ENCODE measurements at places on chromosomes 2 and 18. TPM values are rescaled to one million over a fixed set of nuclear protein-coding genes. Genes with fewer than 3 reads are reported as not detected.

- DNase-seq = no peak
Observed at GRCh38 chr2:12071318-12071717, 324.9 kb downstream of the LPIN1 start.

- no peak for DNase-seq
Observed at GRCh38 chr2:150679456-150680120, 192.1 kb upstream of the RND3 start.

- no peak for DNase-seq
Observed at GRCh38 chr2:86201671-86202335, 2.5 kb downstream of the MRPL35 start.

GRCh38 chr2:25743132-25743830 is 69.9 kb upstream of the DTNB start:
- no peak for DNase-seq

DNA sequence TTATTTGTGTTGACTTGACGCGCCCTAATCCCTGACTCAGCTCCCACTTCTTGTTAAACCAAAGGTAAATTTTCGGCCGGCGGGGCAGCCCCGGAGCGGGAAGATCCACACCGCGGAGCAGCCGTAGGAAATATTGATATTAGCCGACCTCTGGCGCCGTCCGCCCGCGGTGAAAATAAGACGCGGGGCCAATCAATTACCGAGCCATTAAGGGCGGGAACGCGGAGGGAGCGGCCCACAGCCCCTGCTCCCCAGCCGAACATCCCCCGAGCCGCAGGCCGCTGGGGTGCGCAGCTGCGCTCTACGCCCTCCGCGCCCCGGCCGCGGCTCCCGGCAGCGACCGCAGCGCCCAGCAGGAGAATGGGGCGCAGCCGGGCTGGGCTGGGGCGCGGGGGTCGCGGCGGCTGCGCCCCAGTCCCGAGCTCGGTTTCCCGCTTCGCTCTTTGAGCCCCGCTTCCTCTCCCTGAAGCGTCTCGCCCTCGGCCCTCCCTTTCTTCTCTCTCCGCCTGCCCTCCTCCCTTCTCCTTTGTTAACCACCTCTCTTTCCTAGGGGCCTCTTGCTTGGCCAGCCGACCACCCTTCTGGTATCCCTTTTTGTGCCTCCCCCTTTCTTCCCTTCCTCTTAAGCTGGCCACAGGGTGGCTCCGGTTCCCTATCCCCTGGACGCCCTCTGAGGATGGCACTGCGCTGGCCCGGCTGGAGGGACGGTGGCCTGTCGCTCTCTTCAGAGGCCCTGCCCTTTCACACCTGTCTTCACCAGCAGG is 40.9 kb downstream of the CELF4 start:
- DNase-seq = no peak

DNA sequence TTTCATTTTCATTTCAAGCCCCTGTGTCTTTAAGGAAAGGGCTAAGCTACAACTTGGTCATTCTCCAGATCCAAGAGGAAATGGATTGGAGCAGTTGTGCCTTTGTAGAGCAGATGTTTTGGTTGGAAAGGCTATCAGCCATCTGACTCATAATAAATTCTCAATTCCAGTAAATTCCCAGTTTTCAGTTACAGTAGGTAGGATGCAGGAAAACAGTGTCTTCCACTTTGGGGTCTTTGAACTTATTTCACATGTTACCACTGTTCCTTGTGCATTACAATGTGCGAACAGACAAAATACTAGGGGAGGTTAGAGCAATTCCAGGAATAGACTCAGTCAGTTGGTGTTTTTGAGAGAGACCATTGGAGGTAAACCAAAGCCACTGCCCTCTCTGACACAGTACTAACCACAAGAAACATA is 211.9 kb downstream of the BABAM2 start:
- no peak for DNase-seq

DNA sequence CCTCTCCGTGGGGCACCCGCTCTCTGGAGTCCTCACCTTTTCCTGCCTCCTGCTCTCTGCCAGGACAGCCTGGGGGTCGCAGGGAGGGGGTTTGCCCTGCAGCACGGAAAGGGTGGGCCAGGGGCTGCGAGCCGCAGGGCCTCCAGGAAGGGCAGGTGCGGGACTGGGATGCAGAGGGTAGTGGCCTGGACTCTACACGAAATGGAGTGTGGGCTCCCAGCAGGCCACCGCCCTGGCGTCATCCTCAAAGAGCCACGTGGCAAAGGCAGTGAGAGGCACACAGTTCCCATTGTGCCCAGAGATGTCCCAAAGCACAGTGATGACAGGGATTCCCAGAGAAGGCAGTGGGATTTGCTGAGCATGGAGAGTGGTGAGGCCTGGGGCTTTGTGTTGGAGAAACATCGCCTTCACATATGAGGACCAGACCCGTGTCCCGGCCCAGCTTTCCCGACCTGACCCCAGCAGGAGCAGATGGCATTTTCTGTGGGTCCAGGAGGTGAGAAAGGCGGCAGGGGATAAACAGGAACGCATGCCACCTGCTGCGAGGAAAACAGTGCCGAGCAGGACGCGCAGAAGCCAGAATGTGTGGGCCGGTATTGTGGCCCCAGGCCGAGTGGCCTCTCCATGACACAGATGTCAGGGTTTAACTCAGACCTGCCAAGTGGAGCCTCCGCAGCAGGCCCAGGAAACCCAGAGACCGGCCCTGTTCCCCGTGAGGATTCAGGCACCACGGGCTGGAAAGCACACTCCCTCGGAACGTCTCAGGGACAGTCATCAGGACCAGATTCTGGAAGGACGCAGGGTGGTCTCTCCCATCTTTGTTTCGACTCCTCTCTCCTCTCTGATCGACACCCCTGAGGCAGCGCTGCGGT is 855.5 kb upstream of the SALL3 start:
- no peak for DNase-seq

- no peak for DNase-seq
Observed at GRCh38 chr2:45340318-45340717, 270.7 kb downstream of the SRBD1 start.

DNA sequence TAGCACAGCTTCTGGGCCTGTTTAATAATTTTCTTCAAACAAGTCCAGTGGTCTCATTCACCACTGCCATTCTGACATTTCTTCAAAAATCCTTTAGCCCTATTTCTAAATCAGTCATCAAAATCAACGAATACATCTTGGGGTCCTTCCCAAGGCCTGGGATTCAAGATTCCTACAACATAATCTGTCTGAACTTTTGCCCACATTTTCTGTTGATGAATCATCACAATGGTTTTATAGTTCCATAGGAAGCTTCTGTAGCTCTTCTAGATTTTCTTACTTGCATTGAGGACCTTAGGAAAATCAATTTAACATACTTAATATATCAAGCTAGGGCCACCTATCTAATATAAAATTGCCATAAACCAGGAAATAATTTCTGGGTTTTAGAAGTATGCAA is 811.8 kb upstream of the ACVR2A start:
- no peak for DNase-seq

- no peak for DNase-seq
Observed at GRCh38 chr2:195909926-195910325, 158.7 kb downstream of the DNAH7 start.

DNA sequence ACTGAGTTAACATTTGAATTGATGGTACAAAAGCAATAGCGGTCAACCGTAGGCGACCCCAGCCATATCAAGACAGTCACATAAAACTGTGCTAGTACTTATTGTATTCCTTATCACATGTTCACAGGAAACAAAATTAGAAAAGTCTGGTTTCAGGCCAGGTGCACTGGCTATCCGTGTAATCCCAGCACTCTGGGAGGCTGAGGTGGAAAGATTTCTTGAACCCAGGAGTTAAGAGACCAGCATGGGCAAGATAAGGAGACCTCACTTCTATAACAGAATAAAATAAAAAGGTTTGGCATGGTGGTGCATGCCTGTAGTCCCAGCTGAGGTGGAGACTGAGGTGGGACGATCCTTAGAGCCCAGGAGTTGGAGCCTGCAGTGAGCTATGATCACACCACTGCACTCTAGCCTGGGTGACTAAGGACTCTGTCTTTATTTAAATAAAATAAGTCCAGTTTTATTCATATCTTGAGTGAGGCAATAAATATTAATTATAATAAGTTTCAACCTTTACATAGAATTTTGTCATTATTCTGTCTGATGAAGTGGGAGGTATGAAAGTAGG is 84.1 kb upstream of the RGPD4 start:
- DNase-seq = no peak

DNA sequence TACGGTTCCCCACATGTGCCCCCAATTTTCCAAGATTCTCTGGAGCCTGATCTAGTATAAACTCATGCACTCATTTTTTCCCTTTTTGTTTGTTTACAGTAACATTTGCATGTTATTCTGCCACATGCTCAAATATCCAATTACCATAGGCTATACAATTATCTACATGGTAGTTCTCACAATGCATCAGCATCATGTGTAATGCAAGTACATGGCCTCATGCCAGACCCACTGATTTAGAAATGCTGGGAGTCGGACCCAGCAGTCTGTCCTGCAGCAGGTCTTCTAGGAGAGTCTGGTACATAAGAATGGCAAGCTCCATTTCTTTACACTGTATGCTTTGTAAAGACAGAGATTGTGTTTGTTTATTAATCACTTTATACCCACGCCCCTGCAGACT is 107.7 kb downstream of the CBLN2 start:
- DNase-seq = no peak

- DNase-seq = no peak
Observed at GRCh38 chr2:60353406-60353800, 200.1 kb downstream of the BCL11A start.

GRCh38 chr18:78526923-78527711 is 452.5 kb upstream of the SALL3 start:
- DNase-seq = no peak

GRCh38 chr18:35694808-35695207 is 113.3 kb downstream of the GALNT1 start:
- no peak for DNase-seq

- DNase-seq = no peak
Observed at GRCh38 chr2:237456200-237456843, 30.7 kb upstream of the MLPH start.

- DNase-seq = no peak
Observed at GRCh38 chr18:32802591-32803451, 30.0 kb upstream of the KLHL14 start.

DNA sequence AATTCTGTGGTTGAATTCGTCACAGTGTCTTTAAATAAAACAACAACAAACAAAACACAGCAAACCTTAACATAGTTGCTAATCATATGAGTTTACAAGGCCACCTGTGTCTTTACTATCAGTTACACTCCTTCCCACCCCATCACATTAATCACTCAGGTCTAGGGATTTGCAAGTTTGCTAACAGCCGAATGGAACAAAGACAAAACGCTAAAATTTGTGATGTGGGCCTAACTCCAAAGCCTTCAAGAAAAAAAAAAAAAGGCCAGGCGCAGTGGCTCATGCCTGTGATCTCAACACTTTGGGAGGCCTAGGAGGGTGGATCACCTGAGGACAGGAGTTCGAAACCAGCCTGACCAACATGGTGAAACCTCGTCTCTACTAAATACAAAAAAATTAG is 566 bp upstream of the POLI start:
- no peak for DNase-seq

SERPINB5 gene
- 4.8 TPM for total RNA-seq

MLPH gene
- 87.9 TPM for total RNA-seq

GAD1 gene
- total RNA-seq = 0.10 TPM

LHCGR gene
- total RNA-seq = not detected

ABCB11 gene
- total RNA-seq = 1.1 TPM

DNER gene
- 1.7 TPM for total RNA-seq

ADRA2B gene
- 0.90 TPM for total RNA-seq

RUFY4 gene
- total RNA-seq = not detected

NDUFV2 gene
- 175 TPM for total RNA-seq

PLGLB2 gene
- total RNA-seq = 0.98 TPM

CHST10 gene
- total RNA-seq = 0.44 TPM

CHRNG gene
- total RNA-seq = not detected
